Naive thymus-derived CD4-positive, alpha-beta T cell (primary cell): ENCODE measurements at places on chromosomes 2 and 18. TPM values are rescaled to one million over a fixed set of nuclear protein-coding genes. Genes with fewer than 3 reads are reported as not detected.
A peak's percentile ranks its signal among the peaks of the same experiment; 100 is the strongest.

The TCF23 gene
- not detected for polyA plus RNA-seq

The LRPPRC gene
- 45.1 TPM for polyA plus RNA-seq

The NOP58 gene
- polyA plus RNA-seq = 103 TPM

DNA sequence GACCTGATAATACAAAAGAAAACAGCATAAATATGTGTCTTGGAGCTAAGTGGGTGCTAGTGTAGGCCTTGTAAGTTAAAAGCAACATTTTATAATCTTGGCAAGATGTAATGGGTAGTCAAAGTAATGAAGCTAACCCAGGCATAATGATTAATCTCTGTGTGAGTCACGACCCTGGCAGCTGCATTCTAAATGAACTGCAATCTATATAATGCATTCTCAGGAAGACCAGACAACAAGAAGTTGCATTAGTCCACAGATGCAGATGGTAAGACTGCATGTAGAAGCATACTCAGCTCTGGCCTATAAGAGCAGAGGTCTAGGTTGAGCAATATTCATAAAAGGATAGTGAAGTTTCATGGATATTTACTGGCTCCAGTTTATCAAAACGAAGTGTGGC is 85.6 kb upstream of the ETAA1 start:
- no peak for DNase-seq
- H3K27ac ChIP-seq = no peak overlapping the region
- no peaks in the 10 kb centered on the region for H3K4me1 ChIP-seq
- no peak overlapping the region for H3K4me3 ChIP-seq

DNA sequence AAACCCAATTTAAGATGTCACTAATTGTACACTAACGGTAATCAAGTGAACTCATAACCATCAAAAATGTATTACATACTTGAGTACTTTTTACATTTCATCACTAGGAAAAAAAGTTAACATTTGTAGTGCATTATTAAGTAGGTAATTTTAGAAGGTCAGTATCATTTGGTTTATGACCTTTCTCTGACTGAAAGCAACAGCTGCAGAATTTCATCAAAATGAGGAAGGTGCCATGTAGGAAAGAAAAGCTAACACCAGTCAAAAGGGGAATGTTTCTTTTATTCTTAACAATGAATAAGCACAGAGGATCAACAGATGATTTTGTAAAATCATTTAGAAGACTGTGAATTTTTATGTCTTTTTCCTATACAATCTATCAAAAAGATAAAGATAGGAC is 79.0 kb downstream of the PIGN start:
- no peaks in the 10 kb centered on the region for H3K4me1 ChIP-seq
- H3K4me3 ChIP-seq = no peak overlapping the region
- DNase-seq = no peak
- no peaks in the 10 kb centered on the region for H3K27me3 ChIP-seq

DNA sequence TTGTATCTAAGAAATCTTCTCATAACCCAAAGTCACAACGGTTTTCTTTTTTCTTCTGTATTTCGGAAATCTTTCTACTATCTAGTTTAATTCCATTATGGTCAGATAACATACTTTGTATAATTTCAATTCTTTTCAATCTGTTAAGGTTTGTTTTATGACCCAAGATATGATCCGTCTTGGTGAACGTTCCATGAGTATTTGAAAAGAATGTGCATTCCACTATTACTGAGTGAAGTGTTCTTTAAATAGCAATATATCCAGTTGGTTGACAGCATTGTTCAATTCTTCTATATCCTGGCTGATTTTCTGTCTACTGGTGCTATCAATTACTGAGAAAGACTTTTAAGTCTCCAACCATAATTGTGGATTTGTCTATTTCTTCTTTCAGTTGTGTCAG is 414.5 kb downstream of the TNS1 start:
- H3K4me3 ChIP-seq = no peak overlapping the region
- no peaks in the 10 kb centered on the region for H3K36me3 ChIP-seq
- no peaks in the 10 kb centered on the region for H3K4me1 ChIP-seq
- H3K27ac ChIP-seq = no peak overlapping the region

DNA sequence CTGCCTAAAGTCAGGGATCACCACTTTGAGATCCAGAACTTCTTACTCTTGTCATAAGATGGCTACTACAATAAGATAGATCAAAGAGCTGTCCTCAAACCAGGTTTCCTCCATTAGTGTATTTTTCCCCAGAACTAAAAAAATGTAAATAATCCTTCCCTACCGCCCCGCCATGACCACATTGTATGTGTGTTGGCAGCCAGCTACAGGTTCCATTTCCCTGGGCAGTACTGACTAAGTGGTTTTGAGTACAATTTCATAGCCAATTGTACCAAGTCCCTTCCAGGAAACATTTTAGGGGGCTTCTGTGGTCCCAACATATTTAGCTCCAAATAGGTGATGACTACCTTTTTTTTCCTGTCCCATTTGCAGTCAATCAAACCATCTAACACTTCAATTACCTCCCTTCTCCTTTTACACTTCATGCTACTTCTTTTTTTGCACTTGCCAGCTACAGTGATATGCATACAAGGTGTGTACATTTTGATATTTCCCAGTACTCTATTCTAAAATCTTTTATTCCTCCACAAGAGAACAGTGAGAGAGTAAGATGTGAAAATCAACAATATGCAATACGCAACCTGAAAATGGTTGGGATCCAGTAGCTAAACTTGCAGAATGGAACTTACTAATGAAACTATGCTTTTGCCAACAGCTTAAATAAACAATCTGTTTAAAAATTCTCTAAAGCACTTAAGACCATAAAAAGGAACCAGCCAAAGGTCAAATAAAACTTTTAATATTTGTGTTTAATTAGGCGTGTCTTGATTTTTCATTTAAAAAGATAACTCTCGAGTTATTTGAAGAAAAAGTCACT is 3.9 kb downstream of the PUM2 start:
- no peak for DNase-seq
- peak overlapping the region; percentile 14 for H3K27ac ChIP-seq
- H3K27me3 ChIP-seq = no peaks in the 10 kb centered on the region
- no peaks in the 10 kb centered on the region for H3K36me3 ChIP-seq
- H3K4me3 ChIP-seq = peak overlapping the region; percentile 3
- H3K4me1 ChIP-seq = peaks cover 44% of the 10 kb centered on the region

DNA sequence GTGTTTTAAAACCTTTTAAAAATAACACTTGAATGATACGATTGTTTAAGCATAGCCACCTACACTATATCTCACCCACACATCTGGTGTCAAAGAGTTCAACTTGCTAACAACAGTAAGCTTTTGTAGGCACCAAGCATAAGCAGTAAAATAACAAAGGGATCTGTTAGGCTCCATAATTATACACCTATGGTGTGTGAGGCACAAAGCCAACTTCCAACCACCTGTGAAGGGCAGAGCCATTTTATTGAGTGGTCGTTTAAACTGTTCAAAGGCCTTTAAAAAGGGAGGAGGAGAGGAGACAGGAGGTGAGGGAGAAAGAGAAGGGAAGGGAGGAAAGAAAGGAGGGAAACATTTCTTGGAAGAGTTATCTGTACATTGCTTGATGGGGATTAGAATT is 27.9 kb downstream of the NEMP2 start:
- peaks cover 8% of the 10 kb centered on the region for H3K36me3 ChIP-seq
- no peak overlapping the region for H3K27ac ChIP-seq
- no peak overlapping the region for H3K4me3 ChIP-seq
- no peaks in the 10 kb centered on the region for H3K4me1 ChIP-seq
- no peak for DNase-seq
- H3K27me3 ChIP-seq = no peaks in the 10 kb centered on the region
